ENCODE measurements at places on chromosomes 3 and 15.

DNA sequence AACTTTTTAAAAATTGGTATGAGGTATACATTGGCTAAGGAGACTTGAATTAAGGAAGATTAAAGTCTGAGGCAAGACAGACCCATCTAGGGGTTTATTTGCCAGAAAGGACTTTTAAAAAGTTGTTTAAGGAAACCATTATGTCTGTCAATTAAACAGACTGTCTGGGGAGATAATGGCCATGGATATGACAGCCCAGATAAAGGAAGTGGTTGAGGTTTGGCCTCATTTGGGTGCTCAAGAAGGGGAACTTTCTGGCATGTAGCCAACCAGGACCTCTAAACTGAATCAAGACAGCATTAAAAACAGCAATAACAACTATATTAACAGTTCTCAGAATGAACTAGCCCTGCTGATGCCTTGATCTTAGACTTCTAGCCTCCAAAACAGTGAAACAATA is 9.9 kb upstream of the CD200R1L start:
- DNase-seq, result peak; percentile 67

- no peak for DNase-seq
Observed at GRCh38 chr3:189941679-189942078, 179.0 kb downstream of the P3H2 start.

DNA sequence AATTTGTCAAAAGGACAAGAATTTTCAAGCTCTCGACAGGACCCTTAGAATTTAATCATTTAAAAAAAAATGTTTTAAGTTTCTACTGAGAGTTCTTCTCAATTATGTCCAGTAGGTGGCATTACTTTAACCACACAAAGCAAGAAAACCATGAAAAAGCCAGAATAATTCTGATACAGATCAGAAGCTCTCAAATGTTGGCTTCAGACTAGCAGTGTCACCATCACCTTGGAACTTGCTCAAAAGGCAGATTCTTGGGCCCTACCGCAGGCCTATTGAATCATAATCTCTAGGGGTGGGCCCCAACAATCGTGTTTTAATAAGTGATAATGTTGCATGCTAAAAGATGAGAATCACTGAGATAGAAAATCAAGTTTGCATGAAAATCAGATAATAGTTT is 99.5 kb upstream of the KCNMB2 start:
- peak; percentile 1 for DNase-seq

- DNase-seq, result no peak
Observed at GRCh38 chr3:55505776-55506175, 18.7 kb upstream of the WNT5A start.

GRCh38 chr3:145079436-145079835 is 1081.5 kb downstream of the PLOD2 start:
- DNase-seq, result no peak

DNA sequence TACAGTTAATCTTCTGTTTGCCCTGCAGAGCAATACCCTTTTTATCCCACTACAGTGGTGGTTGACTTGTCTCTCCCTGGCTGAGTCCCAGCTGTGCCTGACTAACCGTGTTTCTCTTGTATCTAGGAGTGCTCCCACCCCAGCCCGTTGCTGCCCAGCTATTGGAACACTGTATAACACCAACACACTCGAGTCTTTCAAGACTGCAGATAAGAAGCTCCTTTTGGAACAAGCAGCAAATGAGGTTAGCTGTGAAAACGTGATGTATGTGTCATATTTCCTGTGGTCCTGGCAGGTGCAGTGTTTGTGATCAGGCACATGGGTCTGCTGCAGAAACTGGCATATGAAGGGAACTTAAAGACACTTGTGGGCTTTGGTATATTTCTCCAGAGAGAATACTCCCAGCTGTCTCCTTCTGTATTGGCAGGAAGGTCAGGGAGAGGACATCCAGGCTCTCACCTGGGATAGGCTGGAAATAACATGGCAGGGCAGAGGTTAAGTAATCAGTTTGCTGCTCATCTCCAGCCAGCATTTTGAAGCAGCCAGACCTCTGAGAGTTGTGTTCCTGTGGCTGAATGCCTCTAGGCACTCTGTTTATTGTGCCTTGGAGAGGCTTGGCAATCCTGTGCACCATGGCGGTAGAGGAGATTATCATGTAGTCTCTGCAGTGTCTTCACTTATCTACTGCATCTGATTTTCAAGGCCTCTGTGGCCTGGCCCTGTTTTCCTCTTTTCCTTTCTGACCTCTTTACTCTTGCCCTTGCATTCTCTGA is 34.8 kb downstream of the ATG7 start:
- peak; percentile 34 for DNase-seq

- no peak for DNase-seq
Observed at GRCh38 chr15:39542385-39543065, 38.4 kb upstream of the THBS1 start.

DNA sequence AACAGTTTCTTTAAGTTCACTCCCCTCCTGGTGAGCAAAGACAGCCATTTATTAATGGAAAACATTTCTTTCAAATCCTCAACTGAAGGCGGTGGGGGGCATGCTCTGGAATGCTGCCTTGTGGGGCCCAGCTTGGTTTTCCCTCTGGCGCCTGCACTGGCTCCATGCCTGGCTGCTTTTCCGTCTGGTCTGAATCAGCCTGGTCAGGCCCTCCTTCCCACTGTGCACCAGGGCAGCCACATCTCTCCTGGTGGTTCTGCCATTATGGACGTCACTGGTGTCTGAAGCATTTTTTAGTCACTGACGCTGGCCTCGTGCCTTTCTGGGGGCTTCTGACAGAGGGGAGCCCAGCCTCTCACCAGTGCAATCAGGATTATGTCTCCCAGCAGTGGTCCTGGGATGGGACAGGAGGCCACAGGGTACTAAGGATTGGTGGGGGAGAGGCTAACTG is 57.6 kb upstream of the APEH start:
- no peak for DNase-seq

DNA sequence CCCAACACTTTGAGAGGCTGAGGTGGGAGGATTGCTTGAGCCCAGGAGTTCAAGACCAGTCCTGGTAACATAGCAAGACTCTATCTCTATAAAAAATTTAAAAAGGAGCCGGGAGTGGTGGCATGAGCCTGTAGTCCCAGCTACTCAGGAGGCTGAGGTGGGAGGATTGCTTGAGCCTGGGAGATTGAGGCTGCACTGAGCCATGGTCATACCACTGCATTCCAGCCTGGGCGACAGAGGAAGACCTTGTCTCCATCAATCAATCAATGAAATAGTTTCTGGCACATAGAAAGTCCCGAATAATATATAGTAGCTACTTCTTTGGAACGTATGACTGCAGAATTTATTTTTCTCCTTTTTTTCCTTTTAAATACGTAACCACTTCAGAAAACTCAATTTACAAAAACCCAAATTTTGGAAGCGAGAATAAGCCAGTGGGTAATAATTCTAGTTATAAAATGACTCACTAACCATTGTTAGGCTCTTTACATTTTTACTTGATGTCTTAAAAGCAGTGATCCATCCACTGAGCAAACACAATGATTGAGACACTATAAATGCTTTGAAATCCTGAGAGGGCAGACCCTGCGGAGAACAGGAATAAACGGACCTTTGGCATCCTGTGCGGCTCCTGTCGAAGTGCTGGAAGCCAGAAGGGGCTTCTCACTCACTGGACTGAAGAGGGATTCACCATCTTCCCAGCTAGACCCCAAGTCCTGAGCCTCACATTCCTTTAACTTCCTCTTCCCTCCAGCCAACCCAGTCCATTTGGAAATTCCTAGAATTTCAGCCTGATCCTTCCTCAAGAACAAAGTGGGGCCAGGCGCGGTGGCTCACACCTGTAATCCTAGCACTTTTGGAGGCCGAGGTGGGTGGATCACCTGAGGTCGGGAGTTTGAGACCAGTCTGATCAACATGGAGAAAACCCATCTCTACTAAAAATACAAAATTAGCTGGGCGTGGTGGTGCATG is 68.4 kb upstream of the MFGE8 start:
- DNase-seq, result no peak
